ENCODE measurements at places on chromosomes 3 and 15.

- DNase-seq: no peak
Observed at GRCh38 chr15:63466378-63467192, 37.8 kb upstream of the USP3 start.

GRCh38 chr3:197458906-197459470 lies 96.8 kb downstream of the BDH1 start:
- DNase-seq: no peak

DNA sequence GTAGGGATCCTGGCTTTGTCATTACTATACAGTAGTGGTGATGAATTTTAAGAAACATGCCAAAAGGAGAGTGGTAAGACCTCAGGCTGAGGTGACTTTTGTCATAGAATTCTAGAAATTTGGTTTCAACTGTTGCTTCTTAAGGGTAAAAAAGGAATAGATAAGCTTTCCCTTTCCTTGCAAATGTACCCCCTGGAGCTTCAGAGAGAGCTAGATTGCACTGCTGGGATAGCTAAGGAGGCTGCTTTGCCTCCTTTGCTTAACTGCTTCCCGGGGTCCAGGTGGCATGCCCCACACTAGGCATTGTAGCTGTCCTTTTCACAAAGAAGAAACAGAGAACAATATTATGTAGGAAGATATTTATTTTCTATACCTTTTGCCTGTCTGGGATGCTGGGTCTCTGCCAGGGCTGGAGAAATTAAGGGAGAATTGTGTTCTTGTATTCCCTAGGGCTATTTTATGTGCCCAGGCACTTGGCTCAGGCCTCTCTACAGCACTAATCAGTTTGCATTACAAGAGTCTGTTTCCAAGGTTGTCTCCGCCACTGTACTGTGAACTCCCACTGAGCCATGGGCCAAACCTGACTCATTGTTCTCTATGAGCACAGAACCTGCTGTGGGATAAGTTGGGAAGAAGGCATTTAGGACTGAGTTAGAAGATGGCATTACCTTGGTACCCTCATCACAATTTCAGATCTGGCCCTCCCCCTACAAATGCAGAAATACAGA lies 460.0 kb downstream of the PDCD6IP start:
- no peak for DNase-seq

GRCh38 chr3:167487556-167487955 lies 13.7 kb upstream of the SERPINI2 start:
- DNase-seq: no peak

DNA sequence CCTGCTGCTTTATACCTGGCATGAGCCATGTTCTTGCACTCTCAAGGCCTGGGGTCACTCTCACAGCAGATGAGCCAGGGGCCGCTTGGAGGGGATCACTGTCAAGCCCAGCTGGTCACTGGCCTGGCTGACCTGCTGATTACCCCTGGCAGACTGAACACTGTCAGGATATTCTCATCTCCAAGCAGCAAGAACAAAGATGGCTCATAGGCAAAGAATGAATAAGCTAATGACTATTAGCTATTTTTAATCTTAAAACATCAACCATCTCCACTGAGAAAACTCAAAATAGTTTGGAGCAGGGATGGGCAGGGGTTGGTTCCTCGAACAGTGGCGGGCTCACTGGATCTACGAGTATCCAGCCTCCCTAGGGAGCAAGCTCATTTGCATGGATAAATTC lies 64.4 kb upstream of the ACAN start:
- no peak for DNase-seq

DNA sequence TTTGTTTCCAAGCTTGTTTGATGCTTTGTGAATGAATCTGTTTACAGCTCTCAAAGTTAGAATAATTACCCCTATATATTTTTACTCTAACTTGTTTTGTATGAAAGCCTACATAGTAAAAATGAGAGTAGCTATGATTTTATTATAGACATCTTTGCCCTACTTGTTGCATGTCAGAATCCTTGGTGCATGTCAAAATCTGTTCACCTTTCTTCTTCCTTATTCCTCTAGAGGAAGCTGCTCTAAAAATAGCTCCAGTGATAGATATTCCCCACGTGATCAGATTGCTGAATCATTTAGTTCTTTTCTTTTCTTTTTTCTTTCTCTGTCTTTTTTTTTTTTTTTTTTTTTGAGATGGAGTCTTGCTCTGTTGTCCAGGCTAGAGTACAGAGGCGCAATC lies 39.8 kb downstream of the LRRC49 start:
- no peak for DNase-seq

DNA sequence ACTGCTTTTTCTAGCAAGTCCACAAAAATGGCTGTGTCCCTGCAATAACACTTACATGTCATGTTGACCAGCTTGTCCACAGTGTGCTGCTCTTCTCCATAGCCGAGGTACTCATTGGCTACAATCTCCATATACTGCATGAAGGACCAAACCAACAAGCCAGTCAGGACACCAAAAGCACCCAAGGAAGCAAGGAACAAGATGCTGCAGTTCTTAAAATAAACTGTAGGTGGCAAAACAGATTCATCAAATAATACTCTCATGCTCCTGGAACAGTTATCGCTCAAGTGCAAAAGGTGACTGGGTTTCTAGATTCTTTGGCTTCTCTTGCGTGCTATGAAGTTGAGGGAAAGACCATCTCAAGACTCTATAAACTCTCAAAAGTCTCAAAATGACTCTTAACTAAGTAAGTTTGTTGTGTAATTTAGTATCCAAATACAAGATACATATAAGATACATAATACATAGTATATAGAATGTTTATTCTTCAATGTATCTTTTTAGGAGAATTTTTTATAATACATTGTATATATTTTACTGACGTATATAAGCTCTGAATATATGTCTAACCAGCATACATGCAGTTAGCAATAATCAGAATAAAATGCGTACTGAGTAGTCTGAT lies 57.0 kb downstream of the NEK10 start:
- no peak for DNase-seq

GRCh38 chr3:89246326-89246725 lies 138.9 kb downstream of the EPHA3 start:
- DNase-seq: no peak

DNA sequence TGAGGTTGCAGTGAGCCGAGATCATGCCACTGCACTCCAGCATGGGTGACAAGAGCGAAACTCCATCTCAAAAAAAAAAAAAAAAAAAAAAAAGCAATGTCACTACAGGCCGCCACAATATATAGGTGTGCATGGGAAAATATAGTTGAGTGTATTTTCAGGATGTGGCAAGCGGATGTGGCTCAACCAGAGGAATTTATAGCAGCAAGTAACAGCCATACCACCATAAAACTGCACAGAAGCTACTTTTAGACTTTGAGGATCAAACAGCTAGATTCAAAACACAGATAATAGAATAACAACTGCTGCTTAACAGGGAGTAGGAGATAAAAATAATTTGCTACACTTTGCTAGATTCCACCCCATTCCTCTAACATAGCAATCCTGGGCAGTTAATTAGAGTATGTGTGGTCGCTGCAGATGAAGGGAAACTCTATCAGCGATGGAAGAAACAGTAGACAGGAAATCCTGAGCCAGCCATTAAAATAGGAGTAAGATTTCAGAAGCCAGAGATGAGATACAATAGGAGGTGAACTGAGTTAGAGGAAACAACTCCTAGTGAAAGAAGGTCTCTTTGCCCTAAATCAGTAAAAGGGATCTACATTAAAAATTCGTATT lies 318.7 kb upstream of the STT3B start:
- DNase-seq: no peak

DNA sequence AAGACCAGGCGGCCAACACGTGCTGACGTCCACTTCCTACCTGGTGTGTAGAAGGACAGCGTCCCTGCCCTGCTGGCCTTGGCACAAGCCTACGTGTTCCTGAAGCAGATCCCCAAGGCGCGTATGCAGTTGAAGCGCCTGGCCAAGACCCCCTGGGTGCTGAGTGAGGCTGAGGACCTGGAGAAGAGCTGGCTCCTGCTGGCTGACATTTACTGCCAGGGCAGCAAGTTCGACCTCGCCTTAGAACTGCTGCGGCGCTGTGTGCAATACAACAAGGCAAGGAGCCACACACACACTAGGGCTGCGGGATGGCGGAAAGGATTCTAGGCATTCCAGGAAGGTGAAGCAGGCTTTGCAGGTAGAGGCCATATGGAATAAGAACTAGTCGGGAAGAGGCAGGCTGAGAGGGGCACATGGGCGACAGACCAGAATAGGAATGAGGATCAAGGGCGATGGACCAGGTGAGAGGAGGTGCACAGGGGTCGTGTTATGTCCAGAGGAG lies 15.9 kb downstream of the CSRNP1 start:
- no peak for DNase-seq
